ENCODE measurements at places on chromosomes 12 and 14.

DNA sequence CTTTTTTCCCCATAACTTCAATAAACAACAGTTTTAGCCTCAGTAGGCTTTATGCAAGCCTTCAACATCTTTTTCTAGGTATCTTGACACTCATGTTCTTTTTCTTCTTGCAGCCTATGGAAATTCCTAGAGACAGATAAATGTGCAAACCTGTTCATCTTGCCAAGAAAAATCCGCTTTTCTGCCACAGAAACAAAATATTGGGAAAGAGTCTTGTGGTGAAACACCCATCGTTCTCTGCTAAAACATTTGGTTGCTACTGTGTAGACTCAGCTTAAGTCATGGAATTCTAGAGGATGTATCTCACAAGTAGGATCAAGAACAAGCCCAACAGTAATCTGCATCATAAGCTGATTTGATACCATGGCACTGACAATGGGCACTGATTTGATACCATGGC, 295.9 kb downstream of the ZFP36L1 start:
- H3K36me3 ChIP-seq = no peaks in the 10 kb centered on the region
- no peak overlapping the region for H3K4me3 ChIP-seq
- H3K4me1 ChIP-seq = peaks cover 34% of the 10 kb centered on the region
- no peak overlapping the region for H3K27ac ChIP-seq
- DNase-seq = no peak

DNA sequence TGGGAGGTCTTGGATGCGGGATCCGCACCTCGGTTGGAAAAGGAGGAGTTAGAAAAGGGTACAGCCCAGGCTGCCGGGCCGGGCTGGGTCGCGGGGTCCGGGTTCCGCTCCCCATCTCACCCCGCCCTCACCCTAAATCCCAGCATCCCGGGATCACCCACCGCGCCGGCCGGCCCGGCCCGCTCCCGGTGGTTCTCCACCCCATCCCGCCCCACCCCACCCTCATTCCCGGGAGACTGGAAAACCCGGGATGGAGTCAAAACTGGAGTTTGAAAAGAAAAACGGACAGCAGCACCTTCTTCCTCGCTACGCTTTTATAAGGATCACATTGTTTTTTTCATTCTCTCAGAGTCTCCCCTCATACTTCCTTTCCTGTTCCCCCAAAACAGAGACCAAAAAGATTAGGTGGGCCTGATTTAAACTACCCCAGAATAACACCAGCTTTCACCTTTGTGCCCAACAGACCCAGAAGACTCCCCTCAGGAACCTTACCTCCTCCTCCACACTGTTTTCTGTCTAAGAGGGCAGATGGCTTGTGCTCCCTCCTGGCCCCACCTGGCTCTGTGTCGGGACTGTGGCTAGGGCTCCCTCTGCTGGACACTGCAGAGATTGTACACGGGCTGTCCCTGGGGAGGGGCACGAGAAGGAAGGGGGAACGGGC, 2.8 kb downstream of the GLI1 start:
- peak overlapping the region; percentile 77 for H3K4me3 ChIP-seq
- DNase-seq = peak; percentile 94
- peak overlapping the region; percentile 80 for H3K27ac ChIP-seq
- H3K4me1 ChIP-seq = peaks cover 54% of the 10 kb centered on the region

DNA sequence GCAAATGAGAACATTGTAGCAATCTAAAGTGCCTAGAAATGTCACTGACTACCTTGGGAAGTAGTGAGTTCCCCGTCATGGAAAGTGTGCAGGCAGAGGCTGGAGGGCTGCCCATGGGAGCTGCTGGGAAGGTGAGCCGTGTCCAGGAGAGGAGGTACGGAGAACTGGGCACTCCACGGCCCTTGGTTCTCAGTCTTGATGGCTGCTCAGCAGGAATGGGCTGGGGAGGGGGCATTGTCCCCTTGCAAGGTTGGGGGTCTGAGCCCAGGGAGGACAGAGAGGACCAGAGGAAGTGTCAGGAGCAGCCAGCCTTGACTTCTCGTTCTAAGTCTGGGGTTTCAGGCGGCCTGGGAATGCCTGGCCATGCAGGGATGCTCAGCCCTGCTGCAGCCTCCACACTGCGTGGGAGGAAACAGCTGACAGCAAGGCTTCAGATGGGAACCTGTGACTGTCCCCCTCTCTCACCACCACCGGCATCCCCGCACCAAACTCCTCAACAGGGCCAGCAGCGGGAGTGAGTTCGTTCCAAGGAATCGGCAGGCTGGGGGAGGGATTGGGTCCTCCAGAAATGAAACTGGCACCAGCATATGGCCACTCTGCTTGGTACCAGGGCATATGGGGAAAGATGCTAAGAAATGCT, 140.2 kb downstream of the BCL11B start:
- no peaks in the 10 kb centered on the region for H3K27me3 ChIP-seq
- H3K4me1 ChIP-seq = peaks cover 15% of the 10 kb centered on the region

GRCh38 chr12:131833896-131834641, 5.9 kb downstream of the MMP17 start:
- H3K27ac ChIP-seq = no peak overlapping the region
- no peak overlapping the region for H3K4me3 ChIP-seq
- H3K36me3 ChIP-seq = no peaks in the 10 kb centered on the region
- no peak for DNase-seq

DNA sequence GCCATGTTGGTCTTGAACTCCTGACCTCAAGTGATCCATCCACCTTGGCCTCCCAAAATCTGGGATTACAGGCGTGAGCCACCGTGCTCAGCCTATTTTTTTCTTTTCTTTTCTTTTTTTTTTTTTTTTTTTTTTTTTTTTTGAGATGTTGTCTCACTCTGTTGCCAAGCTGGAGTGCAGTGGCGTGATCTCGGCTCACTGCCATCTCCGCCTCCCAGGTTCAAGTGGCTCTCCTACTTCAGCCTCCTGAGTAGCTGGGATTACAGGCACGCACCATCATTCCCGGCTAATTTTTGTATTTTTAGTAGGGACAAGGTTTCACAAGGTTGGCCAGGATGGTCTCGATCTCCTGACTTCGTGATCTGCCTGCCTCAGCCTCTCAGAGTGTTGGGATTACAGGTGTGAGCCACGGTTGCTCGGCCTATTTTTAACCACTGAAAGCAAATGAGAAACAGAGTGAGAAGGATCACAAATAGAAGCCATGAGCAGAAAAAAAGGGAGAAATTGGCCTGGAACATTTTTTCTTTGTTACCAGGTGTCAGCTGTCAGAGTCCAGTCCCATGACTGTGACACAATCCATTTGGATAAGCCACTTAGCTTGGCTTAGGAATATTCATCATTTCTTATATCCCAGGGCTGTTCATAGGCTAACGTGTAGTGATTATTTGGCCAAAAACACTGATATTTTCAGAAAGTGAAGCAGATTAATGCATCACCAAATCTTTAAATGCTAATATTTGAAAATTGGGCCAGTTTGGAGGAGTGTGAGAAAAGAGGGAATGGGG, 7.9 kb upstream of the NFKBIA start:
- peaks cover 42% of the 10 kb centered on the region for H3K4me1 ChIP-seq
- DNase-seq = no peak
- no peak overlapping the region for H3K4me3 ChIP-seq
- H3K27ac ChIP-seq = peak overlapping the region; percentile 76
- no peaks in the 10 kb centered on the region for H3K27me3 ChIP-seq

DNA sequence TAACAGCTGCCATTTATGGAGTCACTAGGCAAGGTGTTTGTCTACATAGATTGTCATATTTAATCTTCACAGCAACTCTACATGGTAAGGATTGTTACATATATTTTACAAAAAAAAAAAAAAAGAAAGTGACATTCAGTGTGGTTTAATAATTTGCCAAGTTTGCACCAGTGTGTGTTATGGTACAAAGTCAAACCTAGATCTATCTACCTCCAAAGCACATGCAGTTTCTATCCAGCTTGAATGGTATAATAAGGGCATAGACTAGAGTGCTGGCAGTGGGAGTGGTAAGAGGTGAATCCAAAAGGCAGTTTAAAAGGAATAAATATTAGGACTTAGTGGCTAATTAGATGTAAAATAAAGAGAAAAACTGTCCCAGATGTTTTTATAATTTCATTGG, 66.2 kb upstream of the PCNX4 start:
- no peak overlapping the region for H3K4me3 ChIP-seq
- H3K27me3 ChIP-seq = peaks cover 20% of the 10 kb centered on the region
- no peaks in the 10 kb centered on the region for H3K36me3 ChIP-seq
- no peaks in the 10 kb centered on the region for H3K4me1 ChIP-seq
- no peak overlapping the region for H3K27ac ChIP-seq
- DNase-seq = no peak

- H3K27ac ChIP-seq = no peak overlapping the region
- no peaks in the 10 kb centered on the region for H3K4me1 ChIP-seq
- H3K27me3 ChIP-seq = peaks cover 5% of the 10 kb centered on the region
- H3K4me3 ChIP-seq = no peak overlapping the region
- no peak for DNase-seq
- H3K36me3 ChIP-seq = no peaks in the 10 kb centered on the region
Observed at GRCh38 chr12:91104812-91105466, 6.4 kb downstream of the LUM start.

DNA sequence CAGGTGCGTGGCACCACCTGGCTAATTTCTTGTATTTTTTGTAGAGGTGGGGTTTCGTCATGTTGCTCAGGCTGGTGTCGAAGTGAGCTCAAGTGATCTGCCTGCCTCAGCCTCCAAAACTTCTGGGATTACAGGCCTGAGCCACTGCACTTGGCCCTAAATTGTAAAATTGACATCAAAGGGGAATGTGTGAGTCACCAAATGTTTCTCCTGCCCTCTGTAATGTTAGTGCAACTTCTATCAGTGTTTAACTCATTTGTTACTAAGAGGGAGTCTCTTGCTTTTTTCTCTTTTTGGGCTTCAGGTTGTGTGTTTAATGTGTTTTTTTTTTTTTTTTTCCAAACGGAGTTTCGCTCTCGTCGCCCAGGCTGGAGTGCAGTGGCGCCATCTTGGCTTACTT, 2.3 kb downstream of the TULP3 start:
- H3K27me3 ChIP-seq = no peaks in the 10 kb centered on the region
- peaks cover 25% of the 10 kb centered on the region for H3K4me1 ChIP-seq
- no peak overlapping the region for H3K27ac ChIP-seq
- H3K36me3 ChIP-seq = peaks cover 7% of the 10 kb centered on the region

GRCh38 chr14:75443203-75443969, 15.6 kb downstream of the JDP2 start:
- H3K27ac ChIP-seq = no peak overlapping the region
- H3K27me3 ChIP-seq = peaks cover 2% of the 10 kb centered on the region
- no peaks in the 10 kb centered on the region for H3K4me1 ChIP-seq

- peaks cover 8% of the 10 kb centered on the region for H3K4me1 ChIP-seq
- H3K4me3 ChIP-seq = no peak overlapping the region
- no peaks in the 10 kb centered on the region for H3K27me3 ChIP-seq
- peaks cover 8% of the 10 kb centered on the region for H3K36me3 ChIP-seq
Observed at GRCh38 chr14:99164712-99165111, 107.3 kb downstream of the BCL11B start.

DNA sequence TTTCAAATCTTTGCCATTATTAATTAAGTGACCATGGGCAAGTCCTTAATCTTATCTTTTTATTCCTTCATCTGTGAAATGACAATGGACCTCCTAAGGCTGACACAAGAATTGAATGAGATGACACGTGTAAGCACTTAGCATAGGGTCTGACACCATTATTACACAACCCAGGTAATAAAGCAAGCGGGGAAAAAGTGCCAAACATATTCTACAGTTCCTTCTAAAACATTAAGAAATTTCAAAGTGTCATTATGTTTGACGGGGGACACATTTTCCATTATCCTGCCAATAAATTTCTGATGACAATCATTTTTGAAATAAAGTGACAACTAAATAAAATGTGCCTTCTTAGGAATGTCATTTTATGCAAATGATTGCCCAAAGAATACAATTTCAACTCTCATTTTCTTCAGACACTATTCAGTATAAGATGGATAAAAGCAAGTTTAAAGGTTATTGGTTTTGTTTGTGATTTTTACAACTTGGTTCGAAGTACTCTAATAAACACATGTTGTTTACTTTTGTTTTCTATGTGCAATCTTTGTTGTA, 3.0 kb downstream of the ANKS1B start:
- peaks cover 39% of the 10 kb centered on the region for H3K27me3 ChIP-seq
- peaks cover 6% of the 10 kb centered on the region for H3K4me1 ChIP-seq
- H3K36me3 ChIP-seq = no peaks in the 10 kb centered on the region
- no peak for DNase-seq
- no peak overlapping the region for H3K27ac ChIP-seq

DNA sequence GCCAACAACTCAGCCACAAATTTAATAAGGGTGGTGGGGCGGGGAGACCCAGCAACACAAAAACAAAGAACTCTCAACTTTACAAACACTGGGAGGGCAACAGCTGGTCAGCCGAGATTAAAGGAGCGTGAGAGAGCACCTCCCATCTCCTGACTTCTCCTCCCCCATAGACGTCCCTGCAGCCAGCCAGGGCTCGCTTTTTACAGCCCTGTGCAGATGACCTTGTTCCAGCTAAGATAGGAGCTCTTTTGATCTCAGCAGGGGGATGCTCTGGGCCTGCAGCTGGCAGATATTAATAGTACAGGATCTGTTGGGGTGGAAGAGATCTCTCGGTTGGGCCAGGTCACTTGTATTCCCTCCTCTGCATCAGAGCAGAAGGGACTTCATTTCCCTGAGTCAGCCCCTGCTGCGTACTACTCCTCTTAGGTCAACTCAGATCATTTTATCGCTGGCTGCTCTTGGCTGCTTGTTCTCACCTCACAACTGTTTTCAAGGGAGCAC, 475.8 kb downstream of the RAD51B start:
- H3K36me3 ChIP-seq = peaks cover 3% of the 10 kb centered on the region
- H3K4me3 ChIP-seq = no peak overlapping the region
- DNase-seq = no peak
- H3K27me3 ChIP-seq = no peaks in the 10 kb centered on the region

GRCh38 chr12:94831081-94831751, 172.3 kb downstream of the NDUFA12 start:
- H3K4me1 ChIP-seq = peaks cover 22% of the 10 kb centered on the region
- no peaks in the 10 kb centered on the region for H3K36me3 ChIP-seq
- peak; percentile 58 for DNase-seq
- peak overlapping the region; percentile 67 for H3K27ac ChIP-seq
- H3K27me3 ChIP-seq = no peaks in the 10 kb centered on the region

- peaks cover 12% of the 10 kb centered on the region for H3K27me3 ChIP-seq
- no peak overlapping the region for H3K27ac ChIP-seq
- no peak for DNase-seq
- no peak overlapping the region for H3K4me3 ChIP-seq
- no peaks in the 10 kb centered on the region for H3K4me1 ChIP-seq
Observed at GRCh38 chr14:100988411-100988900, 84.9 kb upstream of the RTL1 start.

DNA sequence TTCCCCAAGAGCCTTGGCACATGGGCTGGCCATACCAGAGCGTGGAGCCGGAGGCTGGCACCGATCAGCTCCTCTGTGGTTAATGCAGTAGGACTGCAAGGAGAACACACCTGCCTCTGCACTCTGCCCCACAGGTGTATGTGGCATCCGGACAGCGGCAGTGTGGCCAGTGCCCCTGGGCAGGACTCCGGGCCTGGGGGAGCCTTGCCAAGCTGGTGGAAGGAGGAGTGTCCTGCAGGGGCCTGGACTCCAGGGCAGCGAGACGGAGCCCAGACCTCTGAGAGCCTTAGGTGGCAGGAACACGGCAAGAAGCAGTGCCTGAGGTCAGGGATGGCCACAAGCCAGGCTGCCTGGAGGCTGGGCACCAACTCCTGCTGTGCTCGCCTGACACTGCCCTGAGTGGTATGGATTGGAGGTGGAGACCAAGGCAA, 5.3 kb upstream of the BEGAIN start:
- no peak for DNase-seq
- no peak overlapping the region for H3K27ac ChIP-seq
- no peaks in the 10 kb centered on the region for H3K36me3 ChIP-seq
- H3K4me3 ChIP-seq = no peak overlapping the region
- H3K4me1 ChIP-seq = no peaks in the 10 kb centered on the region
- peaks cover 26% of the 10 kb centered on the region for H3K27me3 ChIP-seq
